ENCODE measurements at places on chromosomes 1 and 21.

- no peak for DNase-seq
Measured at GRCh38 chr1:74579425-74579824, 67.0 kb upstream of the LRRC53 start.

DNA sequence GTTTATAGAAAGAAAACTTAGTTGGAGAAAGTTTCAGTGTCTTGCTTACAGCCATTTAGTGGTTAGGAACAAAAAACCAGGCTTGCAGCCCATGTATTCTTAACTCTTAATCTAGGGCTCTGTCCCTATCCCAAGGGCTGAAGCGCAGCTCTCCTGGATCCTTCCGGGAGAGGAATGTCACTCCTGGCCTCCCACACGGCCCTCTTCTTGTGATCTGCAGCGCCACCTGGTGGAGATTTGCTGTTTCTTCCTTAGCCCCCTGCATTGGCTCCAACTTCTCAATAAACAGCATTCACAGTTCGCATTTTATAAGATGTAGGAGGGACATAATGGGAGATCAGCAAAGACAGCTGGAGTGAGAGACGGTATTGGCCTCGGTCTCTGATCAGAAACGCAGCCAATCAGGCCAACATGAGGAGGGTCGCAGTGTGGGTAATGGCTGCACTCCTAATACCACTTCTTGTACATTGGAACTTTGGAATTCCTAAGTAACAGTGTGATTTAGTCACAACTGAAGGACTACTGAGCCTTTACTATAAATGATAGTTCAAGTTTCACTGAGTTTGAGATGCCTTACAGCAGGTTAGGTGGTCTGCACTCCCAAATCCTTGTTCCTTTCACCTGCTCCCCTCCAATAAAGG, 283.4 kb downstream of the ASTN1 start:
- peak; percentile 58 for DNase-seq

- no peak for DNase-seq
Measured at GRCh38 chr1:187504779-187505178, 676.0 kb downstream of the PLA2G4A start.

- no peak for DNase-seq
Measured at GRCh38 chr21:36661511-36662309, 37.2 kb upstream of the SIM2 start.

DNA sequence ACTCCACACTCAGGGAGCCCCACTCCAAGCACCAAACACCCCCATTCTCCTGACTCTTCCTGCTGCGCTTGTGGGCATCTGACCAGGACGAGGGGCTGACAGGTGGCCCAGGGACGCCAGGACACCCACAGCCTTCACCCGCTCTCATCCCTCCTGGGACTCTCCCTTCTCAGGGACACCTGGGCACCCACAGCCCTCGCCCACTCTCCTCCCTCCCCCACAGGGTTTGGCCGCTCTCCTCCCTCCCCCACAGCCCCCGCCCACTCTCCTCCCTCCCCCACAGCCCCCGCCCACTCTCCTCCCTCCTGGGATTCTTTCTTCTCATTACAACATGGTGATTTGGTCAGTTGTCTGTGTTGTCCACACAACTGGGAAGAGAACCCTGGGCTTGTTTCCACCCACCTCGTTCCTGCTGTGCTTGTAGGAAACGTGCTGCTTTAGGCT, 43.4 kb downstream of the PRDM15 start:
- no peak for DNase-seq
